ENCODE measurements at places on chromosomes 2 and 18.

DNA sequence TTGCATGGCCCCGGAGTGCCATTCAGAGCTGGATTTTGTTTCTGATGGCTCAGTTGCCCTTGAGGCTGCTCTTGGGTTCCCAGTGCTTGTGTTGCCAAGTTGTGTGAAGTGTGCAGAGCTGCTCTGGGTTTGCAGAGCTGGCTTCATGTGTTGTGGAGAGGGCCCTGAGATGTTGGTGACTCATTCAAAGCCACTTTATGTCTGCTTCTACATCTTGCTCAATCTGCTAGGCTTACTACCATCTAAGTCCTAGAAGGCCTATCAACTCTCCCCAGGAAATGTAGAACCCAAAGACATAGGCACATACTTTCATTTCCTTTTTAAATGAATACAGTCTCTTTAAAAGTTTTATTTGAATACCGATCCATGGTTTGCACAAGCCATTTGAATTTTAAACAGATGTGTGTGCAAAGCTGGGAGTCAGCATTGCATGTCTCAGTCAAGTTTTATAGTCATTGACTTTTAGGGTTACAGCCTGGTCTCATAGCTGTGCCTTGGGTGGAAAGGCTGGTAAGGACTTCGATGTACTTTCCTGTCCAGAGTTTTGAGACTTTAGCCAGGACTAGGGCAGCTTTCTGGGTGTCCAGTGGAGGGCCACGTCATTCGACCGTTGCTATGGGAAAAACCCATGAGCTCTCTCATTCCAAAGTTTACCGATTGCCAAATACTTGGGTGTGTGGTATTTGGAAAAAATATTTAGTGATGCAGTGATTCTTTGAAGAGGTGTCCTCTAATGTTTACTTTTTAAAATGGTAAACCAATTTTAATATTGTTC lies 105.0 kb downstream of the LTBP1 start:
- no peak for DNase-seq

DNA sequence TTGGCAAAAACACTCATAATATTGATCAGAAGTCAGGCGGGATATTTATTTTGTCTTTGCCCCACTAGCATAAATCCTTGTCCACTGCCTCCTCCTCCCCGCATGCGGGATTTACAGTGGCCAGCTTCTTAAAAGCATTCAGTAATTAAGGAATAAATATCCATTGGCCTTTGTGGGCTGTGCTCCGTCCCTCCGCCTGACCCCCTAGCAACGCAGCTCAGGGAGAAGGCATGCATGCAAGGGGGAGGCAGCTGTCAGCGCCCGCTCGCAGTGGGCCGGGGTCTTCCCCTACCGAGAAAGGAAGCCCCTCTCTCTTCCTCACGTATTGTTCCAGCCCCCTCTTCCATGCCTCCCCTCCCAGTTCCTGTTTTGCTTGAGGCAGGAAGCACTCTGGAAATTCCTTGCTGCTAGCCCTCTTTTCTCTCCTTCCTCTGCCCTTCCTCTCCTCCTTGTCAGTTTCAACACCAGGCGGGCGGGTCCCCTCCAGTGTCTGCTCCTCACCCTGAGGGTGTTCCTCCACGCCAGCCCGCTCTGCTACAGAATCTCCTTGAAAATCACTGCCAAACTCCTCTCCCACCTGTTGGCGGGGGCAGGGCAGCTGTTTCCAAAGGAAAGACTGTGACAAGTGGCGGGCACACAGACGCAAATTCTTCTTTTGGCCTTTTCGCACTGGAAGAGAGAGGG lies 60.1 kb downstream of the GBX2 start:
- no peak for DNase-seq

- no peak for DNase-seq
Measured at GRCh38 chr2:226583715-226584114, 215.9 kb downstream of the IRS1 start.

GRCh38 chr2:237878-238277 lies 26.0 kb downstream of the SH3YL1 start:
- no peak for DNase-seq

GRCh38 chr2:65032019-65032975 lies 23.9 kb upstream of the CEP68 start:
- no peak for DNase-seq

GRCh38 chr18:23405636-23406035 lies 47.5 kb upstream of the RIOK3 start:
- no peak for DNase-seq

DNA sequence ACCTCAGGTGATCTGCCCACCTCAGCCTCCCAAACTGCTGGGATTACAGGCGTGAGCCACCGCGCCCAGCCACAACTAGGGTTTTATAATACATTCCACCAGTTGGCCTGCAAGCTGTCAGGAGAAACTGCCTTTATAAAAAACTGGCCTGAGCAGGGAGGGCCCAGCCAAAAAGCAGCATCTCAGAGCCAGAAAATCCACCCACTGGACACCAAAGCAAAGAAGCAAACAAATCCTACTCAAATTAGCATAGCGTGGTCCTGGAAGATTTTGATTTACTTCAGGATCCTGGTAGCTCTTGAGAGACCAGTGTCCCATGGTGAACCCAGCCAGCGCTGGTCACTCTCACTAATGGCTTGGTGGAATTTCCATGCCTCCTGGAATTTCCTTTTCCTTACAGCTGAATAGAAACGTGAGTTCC lies 60.0 kb upstream of the PXDN start:
- no peak for DNase-seq

DNA sequence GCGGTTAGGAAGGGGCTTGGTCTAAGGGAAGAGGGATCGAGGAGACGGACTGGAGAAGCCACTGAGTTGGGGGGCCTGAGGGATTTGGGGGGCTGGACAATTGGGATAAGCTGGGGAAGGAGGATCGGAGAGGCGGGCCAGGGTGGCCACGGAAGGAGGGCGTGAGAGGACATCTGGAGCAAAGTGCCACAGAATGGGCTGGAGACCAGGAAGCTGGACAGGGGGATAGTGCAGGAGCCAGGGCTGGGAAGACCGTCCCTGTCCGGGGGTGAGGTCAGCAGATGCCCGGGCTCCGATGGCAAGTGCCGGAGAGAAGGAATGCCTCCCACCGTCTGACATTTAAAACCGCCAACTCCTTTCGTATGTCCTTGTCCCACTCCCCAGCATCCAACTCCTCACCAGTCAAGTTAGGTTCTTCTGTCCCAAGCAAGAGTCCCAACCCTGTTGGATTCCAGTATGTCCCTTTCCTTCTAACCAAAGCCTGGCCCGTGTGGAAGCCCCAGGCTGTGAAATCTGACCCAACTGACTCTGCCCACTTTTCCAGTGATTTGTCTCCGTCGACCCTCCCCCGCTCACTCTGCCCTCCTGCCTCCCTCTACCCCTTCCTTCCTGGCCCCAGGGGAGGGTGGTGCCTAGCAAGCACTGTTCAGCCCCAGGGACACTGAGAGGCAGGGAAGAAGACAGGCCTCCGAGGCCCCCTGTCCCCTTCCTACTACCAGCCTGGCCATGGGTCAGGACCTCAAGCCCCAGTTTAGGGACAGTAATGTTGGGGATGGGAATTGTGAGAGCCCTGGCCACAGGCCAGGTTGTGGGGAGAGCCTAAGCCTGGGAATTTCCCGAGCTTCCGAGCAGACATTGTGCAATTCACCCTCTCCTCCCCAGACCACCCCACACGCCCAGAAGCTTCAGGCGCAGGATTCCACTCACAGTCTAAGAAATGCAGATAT lies 31.5 kb upstream of the TMBIM1 start:
- peak; percentile 61 for DNase-seq

DNA sequence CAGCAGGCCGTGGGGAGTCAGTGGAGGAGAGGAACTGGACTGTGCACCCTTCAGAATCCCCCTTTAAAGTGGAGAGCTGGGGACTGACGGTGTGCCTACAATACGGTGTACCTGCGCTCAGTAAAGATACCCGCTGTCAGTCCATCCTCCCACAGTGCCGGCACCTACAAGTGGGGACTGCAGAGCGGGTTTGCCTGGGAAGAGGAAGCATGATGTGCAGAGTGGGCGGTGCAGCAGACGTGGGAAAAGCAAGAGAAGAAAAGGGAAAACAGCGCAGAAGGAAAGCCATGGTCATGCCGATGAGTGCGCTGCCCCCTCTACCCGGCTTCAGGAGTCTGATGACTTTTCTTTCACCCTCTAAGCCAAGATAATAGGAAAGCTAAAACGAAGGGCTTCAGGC lies 148.0 kb downstream of the TPO start:
- DNase-seq = no peak

DNA sequence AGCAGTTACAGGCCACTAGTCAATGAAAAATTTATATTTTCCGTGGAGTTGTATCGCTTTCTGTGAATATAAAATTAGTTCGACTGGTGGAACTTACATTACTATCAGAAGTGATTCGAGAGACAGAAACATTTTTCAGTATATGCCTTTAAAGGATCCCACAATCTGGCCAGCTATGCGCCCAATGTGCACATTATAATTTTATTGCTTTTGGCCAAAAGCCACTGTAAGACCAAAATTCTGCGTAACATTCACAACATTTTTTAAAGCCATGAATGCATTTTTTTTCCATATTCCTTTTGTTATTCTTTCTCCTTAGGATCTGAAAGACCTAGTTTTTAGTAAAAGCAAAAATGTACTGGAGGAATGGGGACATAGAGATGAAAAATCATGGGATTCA lies 131.0 kb upstream of the CHAC2 start:
- DNase-seq = no peak

DNA sequence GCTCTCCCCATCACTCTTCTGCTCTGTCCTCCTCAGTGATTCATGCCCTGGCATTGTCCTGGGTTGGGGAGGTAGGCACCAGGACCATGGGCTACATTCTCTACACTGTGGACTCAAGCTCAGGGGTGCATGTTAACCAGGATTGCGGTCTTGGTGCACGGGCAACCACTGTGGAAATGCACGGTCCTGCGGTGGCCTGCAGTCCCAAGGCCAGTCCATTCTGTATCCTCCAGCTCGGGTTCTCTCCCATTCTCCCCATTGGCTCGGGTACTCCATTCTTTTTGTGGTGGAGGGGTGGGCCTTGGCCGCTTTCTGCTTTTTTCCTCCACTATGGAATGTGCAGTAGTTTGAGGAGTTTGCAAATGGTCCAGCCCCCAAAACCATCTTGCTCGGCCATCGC lies 215.0 kb upstream of the MYT1L start:
- no peak for DNase-seq

DNA sequence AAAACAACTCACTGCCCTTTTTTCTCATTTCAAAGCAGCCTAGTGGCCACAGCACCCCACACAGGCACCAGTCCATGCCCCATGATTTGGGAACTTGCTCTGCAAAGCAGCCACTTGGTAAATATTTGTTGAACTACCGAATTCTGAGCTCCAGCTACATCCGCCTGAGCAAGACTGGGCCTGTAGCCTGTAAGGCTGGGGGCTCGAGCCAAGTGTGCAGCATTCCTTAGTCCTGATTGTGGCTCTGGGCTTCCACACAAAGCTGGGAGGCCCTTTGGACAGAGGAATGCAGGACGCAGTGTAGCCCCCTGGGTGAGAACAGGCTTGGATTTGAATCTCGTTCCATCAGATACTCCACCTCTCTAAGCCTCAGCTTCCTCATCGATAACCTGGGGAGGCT lies 88.4 kb downstream of the ACTR2 start:
- DNase-seq = no peak

GRCh38 chr2:61750624-61751023 lies 103.2 kb downstream of the FAM161A start:
- no peak for DNase-seq

GRCh38 chr2:26179446-26179913 lies 6.6 kb downstream of the GAREM2 start:
- DNase-seq = no peak

DNA sequence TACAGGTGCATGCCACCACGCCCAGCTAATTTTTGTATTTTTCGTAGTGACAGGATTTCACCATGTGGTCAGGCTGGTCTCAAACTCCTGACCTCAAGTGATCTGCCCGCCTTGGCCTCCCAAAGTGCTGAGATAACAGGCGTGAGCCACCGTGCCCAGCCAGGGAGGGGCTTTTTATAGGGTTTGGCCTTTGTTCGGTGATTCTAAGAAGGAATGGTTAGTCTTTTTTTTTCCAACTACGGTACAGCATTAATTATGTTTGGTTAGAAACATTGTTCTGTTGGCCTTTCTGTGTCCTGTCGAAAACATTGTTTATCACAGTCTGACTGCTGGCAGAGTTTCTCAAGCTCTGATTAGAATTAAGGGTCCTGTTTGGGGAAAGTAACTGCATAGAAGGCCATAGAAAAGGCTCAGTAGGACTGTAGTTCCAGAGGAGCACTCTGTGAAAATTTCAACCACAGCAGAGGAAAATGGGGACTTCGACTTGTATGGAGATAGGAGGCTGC lies 19.3 kb upstream of the SMCHD1 start:
- no peak for DNase-seq

- DNase-seq = no peak
Measured at GRCh38 chr2:14125624-14126293, 506.8 kb upstream of the LRATD1 start.

DNA sequence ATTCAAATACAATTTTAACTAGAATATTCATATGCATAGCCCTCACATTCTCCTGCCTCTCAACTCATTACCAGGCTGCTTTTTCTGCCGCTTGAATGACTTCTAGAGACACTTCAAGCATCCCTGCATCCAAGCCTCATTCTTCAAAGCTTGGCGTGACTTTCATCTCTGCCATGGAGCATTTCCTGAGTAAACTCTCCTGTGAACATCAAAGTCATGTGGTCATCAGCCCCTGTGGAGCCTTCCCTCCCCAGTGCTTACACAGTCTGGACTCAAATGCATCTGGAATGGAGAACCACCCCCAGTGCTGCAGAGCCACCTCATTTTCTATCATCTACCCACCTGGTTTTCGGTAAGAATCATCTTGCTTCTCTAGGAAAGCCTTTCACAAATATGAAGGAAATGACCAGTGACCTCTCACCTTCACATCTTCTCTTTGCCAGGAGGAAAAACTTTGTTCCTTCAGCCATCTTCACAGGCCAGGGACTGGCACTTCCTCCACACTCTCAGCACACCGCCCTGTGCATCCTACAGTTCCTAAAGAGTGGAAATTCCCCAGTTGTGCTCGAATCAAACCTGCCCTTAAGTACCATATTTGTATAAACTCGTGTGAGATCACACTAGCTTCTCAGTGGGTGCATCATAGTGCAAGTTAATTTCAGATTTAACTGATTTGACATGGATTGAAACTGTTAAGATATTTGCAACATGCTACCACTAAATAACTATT lies 116.4 kb downstream of the COL6A3 start:
- DNase-seq = no peak

DNA sequence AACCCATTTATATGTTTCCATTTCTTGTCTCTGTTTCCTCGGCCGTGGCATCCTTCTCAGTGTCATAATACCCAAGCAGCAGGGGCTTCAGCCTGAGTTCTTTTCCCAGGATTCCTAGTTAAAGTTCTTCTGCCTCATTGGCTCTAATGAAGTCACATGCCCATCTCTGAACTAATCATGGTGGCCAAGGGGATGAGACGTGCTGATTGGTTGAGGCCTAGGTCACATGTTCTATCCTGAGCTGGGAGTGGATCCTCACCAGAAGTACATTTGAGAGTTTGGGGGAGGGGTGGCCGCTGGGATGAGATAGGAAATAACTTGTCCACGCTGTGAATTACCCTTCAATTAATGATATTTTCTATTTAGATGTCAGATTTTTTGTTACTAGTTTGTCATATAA lies 3.8 kb upstream of the UGT1A5 start:
- no peak for DNase-seq

GRCh38 chr2:234968631-234969305 lies 17.0 kb downstream of the SH3BP4 start:
- DNase-seq = no peak
